Pericardium fibroblast (primary cell): ENCODE measurements at places on chromosomes 4 and X. TPM values are rescaled to one million over a fixed set of nuclear protein-coding genes. Genes with fewer than 3 reads are reported as not detected.

Gene SOD3
- total RNA-seq = 44.2 and 82.9 TPM in 2 replicates

Gene F8A1
- 1.8 and 16.5 TPM in 2 replicates for total RNA-seq

Gene FAT1
- 35.8 and 97.3 TPM in 2 replicates for total RNA-seq

Gene MEPE
- total RNA-seq = not detected in 2 replicates

Gene MAGEA8
- total RNA-seq = not detected in 2 replicates

Gene GPAT3
- total RNA-seq = 4.3 and 4.4 TPM in 2 replicates

Gene ATP2B3
- not detected in 2 replicates for total RNA-seq

Gene UGT2A1
- total RNA-seq = not detected in 2 replicates

Gene CXCL11
- total RNA-seq = not detected in 2 replicates

Gene ALPK1
- 6.1 and 19.7 TPM in 2 replicates for total RNA-seq

Gene SPANXN3
- total RNA-seq = not detected in 2 replicates

Gene EREG
- under 0.01 and 0.12 TPM in 2 replicates for total RNA-seq

Gene TCEAL2
- total RNA-seq = not detected in 2 replicates

Gene CXXC4
- total RNA-seq = not detected in 2 replicates

Gene MAGED4B
- 16.9 and 28.4 TPM in 2 replicates for total RNA-seq

Gene F8A2
- total RNA-seq = not detected in 2 replicates

Gene INTS6L
- total RNA-seq = 3.5 and 4.3 TPM in 2 replicates

Gene ZNF185
- 4.6 and 5.0 TPM in 2 replicates for total RNA-seq

Gene WNK3
- 1.2 and 1.4 TPM in 2 replicates for total RNA-seq

Gene RPL34
- total RNA-seq = 1,195 and 1,635 TPM in 2 replicates

Gene SERPINA7
- not detected in 2 replicates for total RNA-seq

Gene GLRA2
- not detected in 2 replicates for total RNA-seq

Gene CYLC1
- not detected in 2 replicates for total RNA-seq

Gene HTN3
- total RNA-seq = not detected in 2 replicates

Gene RASGEF1B
- total RNA-seq = 1.1 TPM in 1 of 2 replicates, not detected in the other

Gene AREG
- 0.51 and 1.1 TPM in 2 replicates for total RNA-seq
